ENCODE measurements at places on chromosomes 6 and 20.

DNA sequence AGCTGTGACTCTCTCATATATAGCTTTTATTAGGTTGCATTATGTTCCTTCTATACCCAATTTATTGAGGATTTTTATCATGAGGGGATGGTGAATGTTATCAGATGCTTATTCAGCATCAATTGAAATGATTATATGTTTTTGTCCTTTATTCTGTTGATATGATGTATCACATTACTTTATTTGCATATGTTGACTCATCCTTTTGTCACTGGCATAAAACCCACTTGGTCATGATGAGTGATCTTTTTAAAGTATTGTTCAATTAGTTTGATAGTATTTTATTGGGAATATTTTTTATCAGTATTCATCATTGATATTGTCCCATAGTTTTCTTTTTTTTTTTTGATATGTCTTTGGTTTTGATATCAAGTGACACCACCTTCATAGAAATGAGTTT is 529.9 kb downstream of the MMUT start:
- no peak for DNase-seq

- no peak for DNase-seq
These were observed 318.9 kb upstream of the JAG1 start for GRCh38 chr20:10992731-10993130.

DNA sequence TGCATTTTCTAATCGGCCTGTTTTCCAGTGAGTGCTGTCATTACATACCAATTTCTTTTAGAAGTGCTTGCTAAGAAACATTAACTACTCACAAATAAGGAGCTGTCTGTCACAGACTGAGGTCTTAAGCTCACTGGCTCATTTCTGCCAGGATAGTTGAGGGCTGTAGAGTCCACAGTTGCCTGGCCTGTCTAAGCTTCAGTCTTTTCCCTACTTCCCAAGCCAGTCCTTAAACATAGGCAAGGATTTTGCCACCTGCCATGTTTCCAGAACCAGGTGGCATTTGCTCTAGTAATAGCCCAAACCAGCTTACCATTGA is 84.7 kb downstream of the LINC00237 start:
- DNase-seq: no peak

DNA sequence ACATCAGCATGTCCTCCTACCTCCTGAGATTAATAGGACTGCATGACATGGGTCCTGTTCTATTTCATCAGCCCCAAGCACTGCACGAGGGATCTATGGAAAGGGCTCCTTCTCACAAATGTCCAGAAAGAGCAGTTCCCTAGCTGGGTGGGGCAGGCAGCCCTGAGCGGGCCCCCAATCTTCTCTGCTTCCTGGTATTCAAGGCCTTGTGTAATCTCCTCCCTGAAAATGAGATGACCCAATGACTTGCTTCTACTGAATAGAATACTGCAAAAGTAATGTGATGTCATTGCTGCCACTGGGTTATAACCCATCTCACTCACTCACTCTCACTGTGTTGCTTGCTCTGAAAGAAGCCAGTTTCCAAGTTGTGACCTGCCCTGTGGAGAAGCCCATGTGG is 126.4 kb downstream of the OPRM1 start:
- no peak for DNase-seq

GRCh38 chr20:4513720-4514119 is 208.0 kb upstream of the PRND start:
- DNase-seq: no peak

All from activated CD8-positive, alpha-beta memory T cell treated with anti-CD3 and anti-CD28 coated beads for 48 hours (primary cell).